Activated T-cell treated with anti-CD3 and anti-CD28 coated beads, Interleukin-2, amount 50 U/mL, for 72 hours (primary cell): ENCODE measurements at places on chromosomes 12 and 14. TPM values are rescaled to one million over a fixed set of nuclear protein-coding genes. Genes with fewer than 3 reads are reported as not detected.
A peak's percentile ranks its signal among the peaks of the same experiment; 100 is the strongest.

The NRXN3 gene
- not detected for total RNA-seq

The IKZF4 gene
- 25.0 TPM for total RNA-seq

The CLEC4E gene
- total RNA-seq: not detected

The HOXC6 gene
- total RNA-seq: not detected

The INHBC gene
- not detected for total RNA-seq

The C3AR1 gene
- total RNA-seq: 0.19 TPM

The MMP17 gene
- total RNA-seq: not detected

The TPH2 gene
- total RNA-seq: not detected

The NFATC4 gene
- 11.3 TPM for total RNA-seq

The MAP1LC3B2 gene
- total RNA-seq: 2.0 TPM

The HAL gene
- 0.96 TPM for total RNA-seq

The KCNA5 gene
- not detected for total RNA-seq

The SERPINA10 gene
- not detected for total RNA-seq

The VWF gene
- total RNA-seq: 0.02 TPM

The PTGDR gene
- 0.19 TPM for total RNA-seq

The IAPP gene
- total RNA-seq: not detected

The DPF3 gene
- 0.62 TPM for total RNA-seq

The PTCSC3 gene
- not detected for total RNA-seq

The TAS2R9 gene
- total RNA-seq: not detected

DNA sequence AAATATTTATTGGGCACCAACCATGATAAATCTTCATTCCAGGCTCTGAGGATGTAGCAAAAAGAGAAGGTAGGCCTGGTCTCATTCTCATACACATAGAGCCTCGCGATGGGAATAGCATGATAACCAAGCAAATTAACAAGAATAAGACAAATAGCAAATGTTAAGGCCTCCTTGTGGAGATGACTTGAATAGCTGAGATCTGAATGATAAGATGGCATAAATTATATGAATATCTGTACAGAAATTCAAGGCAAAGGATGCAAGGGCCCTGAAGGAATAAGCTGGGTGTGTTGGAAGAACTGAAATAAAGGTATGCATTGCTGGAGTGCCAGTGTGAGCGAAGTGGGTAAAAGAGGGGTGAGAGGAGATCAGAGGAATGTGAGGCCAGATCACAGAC lies 114.8 kb downstream of the ALX1 start:
- no peaks in the 10 kb centered on the region for H3K27me3 ChIP-seq
- no peak for DNase-seq
- no peaks in the 10 kb centered on the region for H3K36me3 ChIP-seq

DNA sequence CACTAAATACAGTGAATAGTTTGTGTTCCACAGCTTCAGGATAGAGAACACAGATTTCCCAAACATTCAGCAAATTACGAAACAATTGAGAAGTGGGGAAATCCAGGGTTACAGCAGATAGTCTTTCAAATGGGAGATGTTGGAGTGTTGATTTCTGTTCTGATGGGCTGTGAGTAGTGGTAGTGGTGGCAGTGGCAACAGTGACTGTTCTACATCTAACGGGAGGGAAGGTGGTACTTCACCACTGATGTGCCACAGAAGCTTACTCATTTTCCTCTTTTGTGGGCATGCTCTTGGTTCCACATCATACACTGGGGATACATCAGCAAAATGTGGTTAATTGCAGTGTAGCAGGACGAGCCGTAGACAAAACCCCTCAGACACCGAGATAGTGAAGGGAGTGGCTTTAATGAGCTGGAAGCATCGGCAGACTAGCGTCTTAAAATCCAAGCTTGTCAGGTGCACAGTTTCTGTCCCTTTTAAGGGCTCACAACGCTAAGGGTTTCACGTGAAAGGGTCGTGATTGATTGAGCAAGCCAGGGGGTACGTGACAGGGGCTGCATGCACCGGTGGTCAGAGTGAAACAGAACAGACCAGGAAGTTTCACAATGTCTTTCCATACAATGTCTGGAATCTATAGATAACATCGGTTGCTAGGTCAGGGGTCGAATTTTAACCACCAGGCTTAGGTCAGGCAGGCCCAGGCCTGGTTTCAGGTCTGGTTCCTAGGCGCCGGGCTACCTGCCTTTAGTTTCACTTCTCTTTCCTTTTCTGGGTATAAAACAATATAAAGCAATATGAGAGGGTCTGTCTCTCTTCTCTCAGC lies 330.6 kb upstream of the FBXO33 start:
- peaks cover 14% of the 10 kb centered on the region for H3K4me1 ChIP-seq
- no peaks in the 10 kb centered on the region for H3K27me3 ChIP-seq
- peak overlapping the region; percentile 45 for H3K4me3 ChIP-seq

DNA sequence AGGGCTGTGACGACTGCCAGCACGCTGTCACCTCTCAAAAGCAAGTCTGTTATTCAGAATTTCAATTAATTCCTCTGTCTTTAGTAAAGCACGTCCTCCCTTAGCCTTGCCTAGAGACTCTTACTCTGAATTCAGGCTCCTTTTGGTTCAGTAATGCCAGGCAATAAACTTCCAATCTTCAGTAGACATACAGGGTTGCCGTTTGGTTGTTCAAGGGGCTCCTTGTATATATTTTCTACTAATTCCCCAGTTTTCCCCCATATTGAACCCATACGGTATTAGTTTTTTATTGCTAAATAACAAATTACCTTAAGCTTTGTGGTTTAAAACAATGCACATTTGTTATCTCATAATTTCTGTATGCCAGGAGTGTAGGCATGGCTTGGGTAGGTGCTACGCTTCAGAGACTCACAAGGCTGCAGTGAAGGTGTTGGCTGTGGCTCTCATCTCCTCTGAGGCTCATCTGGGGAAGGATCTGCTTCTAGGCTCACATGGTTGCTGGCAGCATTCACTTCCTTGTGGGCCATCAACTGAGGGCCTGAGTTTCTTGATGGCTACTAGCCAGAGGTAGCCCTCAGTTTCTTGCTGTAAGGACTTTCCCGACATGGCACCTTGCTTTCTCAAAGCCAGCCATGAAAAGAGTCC lies 7.3 kb upstream of the CLECL1 start:
- no peaks in the 10 kb centered on the region for H3K27me3 ChIP-seq
- H3K4me1 ChIP-seq: peaks cover 75% of the 10 kb centered on the region
- DNase-seq: no peak
- H3K27ac ChIP-seq: peak overlapping the region; percentile 78
- peaks cover 11% of the 10 kb centered on the region for H3K36me3 ChIP-seq

- no peak overlapping the region for H3K4me3 ChIP-seq
- no peak for DNase-seq
- no peaks in the 10 kb centered on the region for H3K36me3 ChIP-seq
- no peaks in the 10 kb centered on the region for H3K4me1 ChIP-seq
Observed at GRCh38 chr12:96585977-96586376, 96.6 kb downstream of the CFAP54 start.

- H3K27ac ChIP-seq: no peak overlapping the region
- H3K4me3 ChIP-seq: no peak overlapping the region
- H3K27me3 ChIP-seq: no peaks in the 10 kb centered on the region
- H3K36me3 ChIP-seq: no peaks in the 10 kb centered on the region
- DNase-seq: no peak
- no peaks in the 10 kb centered on the region for H3K4me1 ChIP-seq
Observed at GRCh38 chr14:59044707-59045106, 143.8 kb upstream of the DAAM1 start.

GRCh38 chr12:66959276-66959675 lies 280.4 kb upstream of the GRIP1 start:
- H3K27me3 ChIP-seq: no peaks in the 10 kb centered on the region
- no peak overlapping the region for H3K27ac ChIP-seq
- H3K36me3 ChIP-seq: peaks cover 4% of the 10 kb centered on the region
- no peak overlapping the region for H3K4me3 ChIP-seq
- peaks cover 12% of the 10 kb centered on the region for H3K4me1 ChIP-seq
- DNase-seq: no peak

GRCh38 chr12:124527861-124528561 lies 39.4 kb downstream of the NCOR2 start:
- H3K4me1 ChIP-seq: peaks cover 35% of the 10 kb centered on the region
- H3K4me3 ChIP-seq: no peak overlapping the region
- no peak for DNase-seq
- no peaks in the 10 kb centered on the region for H3K27me3 ChIP-seq

GRCh38 chr12:64739778-64740177 lies 19.4 kb downstream of the GNS start:
- H3K4me1 ChIP-seq: peaks cover 39% of the 10 kb centered on the region
- no peak overlapping the region for H3K4me3 ChIP-seq
- peaks cover 14% of the 10 kb centered on the region for H3K36me3 ChIP-seq
- no peaks in the 10 kb centered on the region for H3K27me3 ChIP-seq
- DNase-seq: no peak
- peak overlapping the region; percentile 66 for H3K27ac ChIP-seq

GRCh38 chr12:114693059-114693531 lies 9.1 kb upstream of the TBX3 start:
- H3K27me3 ChIP-seq: peaks cover 98% of the 10 kb centered on the region
- DNase-seq: no peak
- H3K4me1 ChIP-seq: no peaks in the 10 kb centered on the region

GRCh38 chr12:67525617-67525884 lies 123.0 kb upstream of the DYRK2 start:
- no peak for DNase-seq
- H3K36me3 ChIP-seq: no peaks in the 10 kb centered on the region
- no peaks in the 10 kb centered on the region for H3K4me1 ChIP-seq
- H3K27me3 ChIP-seq: no peaks in the 10 kb centered on the region
- no peak overlapping the region for H3K27ac ChIP-seq
- H3K4me3 ChIP-seq: no peak overlapping the region

- H3K4me3 ChIP-seq: no peak overlapping the region
- no peak for DNase-seq
- H3K36me3 ChIP-seq: no peaks in the 10 kb centered on the region
- H3K27me3 ChIP-seq: no peaks in the 10 kb centered on the region
- H3K4me1 ChIP-seq: no peaks in the 10 kb centered on the region
Observed at GRCh38 chr12:66426696-66427095, 124.4 kb downstream of the HELB start.

GRCh38 chr14:50813544-50813863 lies 17.5 kb downstream of the NIN start:
- H3K4me1 ChIP-seq: peaks cover 50% of the 10 kb centered on the region
- peak overlapping the region; percentile 97 for H3K27ac ChIP-seq
- peak overlapping the region; percentile 93 for H3K4me3 ChIP-seq
- peaks cover 19% of the 10 kb centered on the region for H3K36me3 ChIP-seq

- H3K36me3 ChIP-seq: no peaks in the 10 kb centered on the region
- peaks cover 32% of the 10 kb centered on the region for H3K27me3 ChIP-seq
- no peak overlapping the region for H3K27ac ChIP-seq
- no peak overlapping the region for H3K4me3 ChIP-seq
- no peak for DNase-seq
Observed at GRCh38 chr12:52271158-52271557, 3.3 kb upstream of the KRT86 start.

DNA sequence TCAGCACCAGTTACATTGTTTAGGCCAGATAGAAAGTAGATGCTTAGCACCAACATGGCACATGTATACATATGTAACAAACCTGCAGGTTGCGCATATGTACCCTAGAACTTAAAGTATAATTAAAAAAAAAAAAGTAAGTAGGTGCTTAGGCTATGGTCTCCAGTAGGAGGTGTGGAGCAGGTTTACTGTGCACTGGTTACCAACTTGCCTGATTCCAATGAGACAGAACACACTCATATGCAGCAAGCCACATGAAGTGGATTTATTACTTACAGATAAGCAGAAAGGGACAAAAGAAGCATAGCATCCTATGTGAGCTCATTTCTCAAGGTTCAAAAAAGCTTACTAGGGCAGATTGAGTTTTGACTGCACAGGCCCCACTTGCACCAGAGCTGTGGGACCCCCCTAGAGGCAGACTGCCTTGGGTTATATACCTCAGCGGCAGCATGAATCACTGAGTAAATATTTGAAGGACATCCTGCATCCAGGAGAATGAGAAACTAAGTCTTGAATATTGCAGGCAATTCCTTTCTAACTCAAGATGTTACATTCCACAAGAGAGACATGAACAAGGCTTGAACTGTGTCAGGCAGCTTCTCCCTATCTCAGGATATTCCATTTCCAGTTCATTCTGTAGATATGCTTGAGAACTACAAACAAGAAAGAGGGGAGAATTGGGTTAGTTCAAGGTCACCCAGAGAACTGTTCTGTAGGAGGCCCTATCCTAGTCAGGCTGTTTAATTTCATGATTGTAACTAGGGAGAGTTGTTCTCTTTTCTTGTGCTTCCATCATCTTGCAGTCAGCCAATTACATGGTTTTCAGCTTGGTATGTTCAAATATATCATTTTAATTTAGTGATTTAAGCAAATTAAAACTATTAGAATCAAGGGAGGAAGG lies 30.1 kb downstream of the LRFN5 start:
- H3K4me1 ChIP-seq: no peaks in the 10 kb centered on the region
- no peaks in the 10 kb centered on the region for H3K27me3 ChIP-seq
- H3K4me3 ChIP-seq: no peak overlapping the region
- H3K36me3 ChIP-seq: no peaks in the 10 kb centered on the region
- no peak for DNase-seq

DNA sequence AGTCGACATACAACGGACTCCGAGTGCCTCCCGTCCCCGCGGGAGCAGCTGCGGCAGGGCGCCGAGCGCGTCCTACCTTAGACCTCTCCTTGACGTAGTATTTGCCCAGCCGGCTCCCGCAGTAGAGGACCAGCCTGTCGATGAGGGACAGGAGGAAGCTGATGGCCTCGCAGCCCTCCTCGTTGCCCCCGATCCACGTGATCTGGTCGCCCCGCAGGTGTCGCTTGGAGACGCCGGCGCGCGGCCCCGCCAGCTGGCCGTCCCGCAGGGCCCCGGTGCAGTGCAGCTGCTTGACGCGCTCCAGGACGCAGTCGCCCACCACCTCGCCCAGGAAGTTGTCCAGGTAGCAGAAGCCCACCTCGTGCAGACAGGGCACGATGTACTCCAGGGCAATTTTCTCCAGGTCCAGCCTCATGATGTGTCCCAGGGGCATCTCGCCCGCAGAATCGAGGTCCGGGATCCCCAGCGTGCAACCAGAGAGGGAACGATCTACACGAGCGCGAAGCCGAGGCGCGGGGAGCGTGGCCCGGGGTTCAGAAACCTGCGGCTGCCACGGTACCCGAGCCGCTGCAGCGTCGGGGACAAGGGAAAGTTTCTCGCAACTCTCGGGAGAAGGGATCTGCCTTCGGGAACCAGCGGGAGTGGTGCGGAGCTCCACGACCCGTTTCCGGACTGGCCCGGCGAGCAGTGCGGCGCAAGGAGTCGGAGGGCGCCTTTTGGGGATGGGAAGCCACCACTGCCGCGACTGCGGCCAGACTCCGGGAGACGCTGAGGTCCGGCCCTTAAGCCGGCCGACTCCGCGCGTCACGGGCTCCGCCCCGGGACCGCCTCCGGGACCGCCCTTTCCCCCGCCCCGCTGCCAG lies at the start of gene EGLN3:
Gene EGLN3, minus strand, starts transcription at position 755 of the 863 bp plus-strand sequence. Its CDS starts 322 bp downstream, at position 433.
- peak within 1 kb of the TSS; percentile 89 for H3K4me3 ChIP-seq
- DNase-seq: peak; percentile 79
- peaks cover 56% of the 10 kb centered on the region for H3K27me3 ChIP-seq
- H3K4me1 ChIP-seq: peaks cover 20% of the 10 kb centered on the region
- no peaks in the 10 kb centered on the region for H3K36me3 ChIP-seq
